Panc1 (cell line): ENCODE measurements at places on chromosomes 7 and 10. TPM values are rescaled to one million over a fixed set of nuclear protein-coding genes. Genes with fewer than 3 reads are reported as not detected.

The ZNF804B gene
- total RNA-seq, result not detected

DNA sequence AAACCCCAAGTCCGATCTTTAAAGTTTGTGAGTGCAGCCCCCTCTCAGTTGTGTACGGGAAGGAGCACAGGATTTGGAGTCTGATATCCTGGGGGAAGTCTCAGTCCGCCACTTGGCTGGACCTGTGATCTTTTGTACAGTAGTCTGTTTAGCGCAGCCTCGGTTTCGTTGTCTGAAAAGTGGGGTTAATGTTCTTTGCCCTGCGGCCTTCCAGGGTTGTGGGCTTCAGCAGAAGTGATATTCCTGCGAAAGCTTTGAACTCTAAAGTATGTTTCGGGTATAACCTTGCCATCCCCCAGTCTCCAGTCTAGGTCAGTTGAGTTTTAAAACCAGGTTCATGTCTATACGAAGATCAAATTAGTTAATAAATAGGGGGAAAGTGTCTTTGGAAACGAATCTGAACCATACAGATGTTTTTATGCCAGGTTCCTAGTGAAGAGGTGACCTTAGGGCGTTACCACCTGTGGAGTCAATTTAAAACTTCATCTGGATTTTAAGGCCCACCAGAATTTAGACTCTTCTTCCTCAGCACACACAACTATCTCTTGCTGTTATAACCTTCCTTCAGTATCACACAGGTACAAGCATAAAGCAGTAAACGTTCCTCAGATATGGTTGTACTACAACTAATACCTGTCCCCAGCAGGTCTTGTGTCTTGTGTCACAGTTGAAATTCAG is 904 bp downstream of the R3HCC1L start:
- H3K4me1 ChIP-seq, result peaks cover 32% of the 10 kb centered on the region
- no peak for DNase-seq
- no peaks in the 10 kb centered on the region; the same call in 1 of the 2 replicates for H3K36me3 ChIP-seq
- H3K4me3 ChIP-seq, result peak overlapping the region; percentile 69
- no peaks in the 10 kb centered on the region for H3K27me3 ChIP-seq
- peak overlapping the region; percentile 96 for H3K27ac ChIP-seq

- DNase-seq, result no peak
- no peaks in the 10 kb centered on the region for H3K36me3 ChIP-seq
- no peak overlapping the region for H3K27ac ChIP-seq
- no peak overlapping the region for H3K4me3 ChIP-seq
These were observed 39.7 kb upstream of the ENO4 start for GRCh38 chr10:116809483-116810119.

- H3K27ac ChIP-seq, result no peak overlapping the region
- no peaks in the 10 kb centered on the region for H3K27me3 ChIP-seq
- H3K4me3 ChIP-seq, result no peak overlapping the region
- no peaks in the 10 kb centered on the region for H3K36me3 ChIP-seq
These were observed 384.9 kb upstream of the PFKP start for GRCh38 chr10:2682491-2682890.

DNA sequence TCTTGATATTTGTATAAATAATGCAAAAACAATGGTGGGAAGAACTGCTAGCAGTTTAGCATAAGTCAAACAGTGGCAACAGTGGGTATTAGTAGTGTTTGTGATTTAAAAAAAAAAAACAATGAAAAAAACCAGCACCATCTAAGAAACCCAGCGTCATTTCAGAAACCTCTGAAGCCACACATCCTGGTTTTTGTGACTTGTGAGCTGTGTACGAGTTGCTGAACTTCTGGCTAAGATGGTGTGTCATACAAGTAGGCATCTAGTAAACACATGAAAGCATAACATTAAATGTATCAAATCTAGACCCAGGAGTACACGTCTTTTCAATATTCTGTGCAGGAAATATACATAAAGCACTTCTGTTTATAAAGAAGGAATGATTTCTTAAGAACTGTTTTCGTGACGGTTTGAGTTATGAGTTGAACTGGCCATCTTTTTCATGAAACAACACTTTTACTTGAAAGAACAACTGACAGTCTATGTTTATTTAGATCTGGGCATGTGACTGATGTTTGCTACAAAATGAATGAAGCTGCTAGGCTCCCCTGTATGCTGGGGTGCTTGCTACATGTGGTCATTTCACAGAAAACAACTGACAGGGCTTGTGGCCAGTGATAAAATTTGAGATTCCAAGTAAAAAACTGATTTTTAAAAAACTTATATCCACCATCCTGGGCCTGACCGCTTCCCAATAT is 143.5 kb downstream of the PIP4K2A start:
- H3K27me3 ChIP-seq, result no peaks in the 10 kb centered on the region
- H3K4me1 ChIP-seq, result no peaks in the 10 kb centered on the region
- no peak overlapping the region for H3K27ac ChIP-seq
- H3K4me3 ChIP-seq, result no peak overlapping the region

DNA sequence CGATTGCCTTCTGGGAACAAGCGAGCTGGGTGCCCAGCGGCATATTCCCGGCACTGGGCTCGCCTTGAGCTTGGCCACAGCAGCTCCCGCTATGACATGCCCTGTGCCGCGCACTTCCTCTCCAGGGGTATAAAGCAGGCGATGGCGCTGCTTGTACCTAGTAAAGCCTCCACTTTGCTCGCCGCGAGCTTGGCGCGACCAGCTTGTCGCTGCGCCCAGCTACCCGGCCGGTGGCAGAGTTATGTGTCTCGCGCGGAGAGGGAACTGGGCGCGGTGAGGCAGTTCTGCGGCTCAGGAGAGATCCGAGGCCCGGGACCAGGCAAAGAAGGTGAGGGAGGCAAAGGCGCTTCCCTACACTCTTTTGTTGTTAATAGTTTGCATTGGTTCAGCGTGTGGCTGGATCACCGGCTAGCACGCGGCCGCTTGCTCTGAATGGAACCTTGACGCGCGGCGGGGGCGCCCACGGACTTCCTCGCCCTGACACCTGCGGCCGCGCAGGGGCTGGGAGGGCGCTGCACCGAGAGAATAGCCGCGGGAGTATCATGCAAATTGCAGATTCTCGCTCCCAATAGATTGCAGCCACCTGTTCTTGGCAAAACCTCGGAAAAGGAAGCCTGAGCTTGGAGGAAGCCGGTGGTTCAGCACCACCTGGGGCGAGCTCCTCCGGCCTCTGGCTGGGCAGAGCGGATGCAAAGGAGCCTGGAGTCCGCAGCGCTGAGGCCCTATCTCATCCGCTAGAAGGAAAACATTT is 3.0 kb upstream of the BUB3 start:
- DNase-seq, result no peak
- H3K27ac ChIP-seq, result peak overlapping the region; percentile 81
- peaks cover 11% of the 10 kb centered on the region for H3K36me3 ChIP-seq
- peaks cover 39% of the 10 kb centered on the region for H3K4me1 ChIP-seq
- peak overlapping the region; percentile 50 for H3K4me3 ChIP-seq
